Stimulated activated CD4-positive, alpha-beta T cell treated with anti-CD3 and anti-CD28 coated beads, Interleukin-4, amount 100 ng/mL, for 48 hours (primary cell): ENCODE measurements at places on chromosomes 13 and 19.
A peak's percentile ranks its signal among the peaks of the same experiment; 100 is the strongest.

GRCh38 chr13:114142137-114142550 lies 9.7 kb upstream of the RASA3 start:
- DNase-seq: no peak

DNA sequence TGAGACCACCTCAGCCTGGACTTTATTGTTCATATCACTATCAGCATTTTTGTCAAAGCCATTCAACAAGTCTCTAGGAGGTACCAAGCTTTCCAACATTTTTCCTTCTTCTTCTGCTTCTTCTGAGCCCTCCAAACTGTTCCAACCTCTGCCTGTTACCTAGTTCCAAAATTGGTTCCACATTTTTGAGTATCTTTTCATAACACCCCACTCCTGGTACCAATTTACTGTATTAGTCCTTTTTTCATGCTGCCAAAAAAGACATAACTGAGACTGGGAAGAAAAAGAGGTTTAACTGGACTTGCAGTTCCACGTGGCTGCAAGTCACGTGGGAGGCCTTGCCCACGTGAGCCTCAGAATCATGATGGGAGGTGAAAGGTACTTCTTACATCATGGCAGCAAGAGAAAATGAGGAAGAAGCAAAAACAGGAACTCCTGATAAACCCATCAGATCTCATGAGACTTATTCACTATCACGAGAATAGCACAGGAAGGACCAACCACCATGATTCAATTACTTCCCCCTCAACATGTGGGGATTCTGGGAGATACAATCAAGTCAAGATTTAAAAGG lies 215.1 kb downstream of the PCDH17 start:
- DNase-seq: no peak

GRCh38 chr13:35163674-35164073 lies 221.6 kb downstream of the NBEA start:
- DNase-seq: no peak

- DNase-seq: no peak
Observed at GRCh38 chr13:36412736-36413135, 19.6 kb upstream of the CCNA1 start.

DNA sequence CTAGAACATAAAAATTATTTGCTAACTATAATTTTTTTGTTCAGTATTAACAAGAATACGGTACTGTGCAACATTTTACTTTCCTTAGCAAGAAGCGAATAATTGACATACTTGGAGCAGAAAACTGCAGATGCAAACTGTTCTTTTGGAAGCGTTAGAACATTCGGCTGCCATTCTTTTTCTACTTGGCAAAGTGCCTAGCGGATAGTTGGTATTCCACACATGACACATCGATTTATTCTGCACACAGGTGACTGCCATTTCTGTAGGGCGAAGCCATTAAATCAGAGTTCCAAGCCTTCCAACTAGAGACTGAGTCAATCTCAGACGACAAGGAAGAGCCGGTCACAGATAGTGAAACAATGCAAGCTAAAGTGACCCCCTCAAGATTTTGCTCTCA lies 117.4 kb downstream of the TRPC4 start:
- DNase-seq: no peak

GRCh38 chr19:8363803-8364771 lies at the start of gene ANGPTL4:
ANGPTL4 (plus strand) TSS chr19:8364155; CDS start chr19:8364322, 167 bp downstream.
- DNase-seq: peak; percentile 54

DNA sequence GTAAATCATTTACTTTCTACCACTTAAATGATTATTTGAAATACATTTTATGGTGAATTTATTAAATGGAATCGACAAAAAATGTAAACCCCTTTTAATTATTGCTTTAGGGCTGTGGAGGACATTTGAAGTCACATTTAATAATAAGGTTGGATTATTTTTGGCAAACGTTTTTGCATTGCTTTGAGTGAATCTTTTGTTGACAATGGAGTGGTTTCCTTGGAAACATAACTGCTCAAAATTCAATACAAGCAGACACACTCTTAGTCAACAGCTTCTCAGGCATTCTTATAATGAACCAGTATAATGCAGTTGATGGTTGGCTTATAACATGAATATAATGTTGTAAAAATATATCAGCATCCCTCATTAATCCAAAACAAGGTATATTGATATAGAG lies 104.7 kb downstream of the DCLK1 start:
- no peak for DNase-seq

DNA sequence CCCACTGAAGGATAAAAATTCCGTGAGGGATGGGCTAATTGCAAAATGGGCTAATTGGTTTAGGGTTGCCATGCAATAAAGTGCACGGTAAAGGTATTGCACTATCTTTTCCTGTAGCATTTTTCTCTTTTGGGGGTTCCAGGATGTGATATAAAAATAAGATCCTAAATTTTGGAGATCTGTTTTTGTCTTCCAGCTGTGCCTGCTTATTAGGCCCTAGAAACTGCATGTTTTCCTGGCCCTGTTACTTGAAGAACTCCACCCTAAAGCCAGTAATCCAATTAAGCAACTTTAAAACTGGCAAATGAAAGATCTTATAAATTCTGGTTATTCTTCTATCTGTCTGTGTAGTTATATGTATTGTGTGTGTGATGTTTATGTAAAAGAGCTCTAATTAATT lies 2489.6 kb downstream of the PCDH9 start:
- no peak for DNase-seq

- no peak for DNase-seq
Observed at GRCh38 chr13:51978796-51979556, 32.3 kb downstream of the ATP7B start.

DNA sequence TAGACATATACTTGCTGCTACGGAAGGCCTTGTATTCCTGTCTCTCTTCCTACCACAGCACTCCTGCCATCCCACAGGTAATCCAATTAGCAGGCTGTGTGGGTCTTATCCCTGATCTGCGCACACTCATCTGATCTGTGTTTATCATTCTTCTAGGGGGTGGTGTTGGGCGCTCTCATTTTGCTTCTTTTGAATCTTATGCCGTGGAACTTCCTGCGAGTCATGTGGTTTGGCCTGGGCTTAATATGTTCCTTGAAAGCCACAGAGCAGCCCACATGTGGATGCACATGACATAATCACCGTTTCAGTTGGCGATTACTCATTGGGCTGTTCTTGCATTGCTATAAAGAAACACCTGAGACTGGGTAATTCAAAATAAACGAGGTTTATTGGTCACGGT lies 7.5 kb downstream of the RASA3 start:
- DNase-seq: no peak
